ENCODE measurements at places on chromosomes 4 and X.
A peak's percentile ranks its signal among the peaks of the same experiment; 100 is the strongest.

- no peak for DNase-seq
These were observed 172.1 kb downstream of the PRKX start for GRCh38 chrX:3541336-3541735.

- DNase-seq = no peak
These were observed 50.8 kb downstream of the PPEF1 start for GRCh38 chrX:18757956-18758932.

DNA sequence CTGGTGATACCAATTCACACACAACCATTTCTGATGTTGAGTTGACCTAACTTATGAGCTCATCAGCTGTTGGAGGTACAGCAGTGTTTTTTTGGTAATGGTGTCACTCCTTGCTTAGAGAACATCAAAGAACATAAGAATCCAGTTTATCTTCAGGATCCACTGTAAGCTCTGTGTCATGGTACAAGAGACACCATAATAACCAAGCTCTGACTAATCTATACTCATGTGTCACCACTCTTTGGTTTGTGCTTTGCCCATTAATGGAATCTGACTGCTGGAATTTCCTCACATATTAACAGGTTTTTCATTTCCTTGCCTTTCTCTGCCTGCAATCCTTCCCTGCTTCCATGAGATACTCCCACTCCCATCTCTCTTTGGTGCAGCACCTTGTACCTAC is 735.1 kb upstream of the LCORL start:
- DNase-seq = no peak

- no peak for DNase-seq
These were observed 11.4 kb upstream of the NKRF start for GRCh38 chrX:119617517-119618164.

DNA sequence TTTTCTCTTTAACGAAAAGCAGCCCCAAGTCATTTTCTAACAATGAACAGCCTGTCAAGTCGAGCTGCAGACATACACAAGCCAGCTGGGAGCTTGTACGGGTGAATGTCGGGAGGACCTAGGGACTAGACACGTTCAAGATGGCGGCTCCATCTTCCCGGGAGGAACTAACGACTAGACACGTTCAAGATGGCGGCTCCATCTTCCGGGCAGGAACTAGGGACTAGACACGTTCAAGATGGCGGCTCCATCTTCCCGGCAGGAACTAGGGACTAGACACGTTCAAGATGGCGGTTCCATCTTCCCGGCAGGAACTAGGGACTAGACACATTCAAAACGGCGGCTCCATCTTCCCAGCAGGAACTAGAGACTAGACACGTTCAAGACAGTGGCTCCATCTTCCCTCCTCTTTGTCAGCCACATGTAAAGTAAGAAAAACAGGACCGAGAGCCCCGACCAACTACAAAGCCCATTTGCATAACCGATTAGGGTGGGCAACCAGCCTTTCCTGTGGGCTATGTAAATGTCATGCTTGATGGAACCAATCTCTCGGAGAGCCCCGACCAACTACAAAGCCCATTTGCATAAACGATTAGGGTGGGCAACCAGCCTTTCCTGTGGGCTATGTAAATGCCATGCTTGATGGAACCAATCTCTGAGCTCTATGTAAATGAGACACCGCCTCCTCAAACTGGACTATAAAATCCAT is 175.5 kb downstream of the DHRSX start:
- peak; percentile 31 for DNase-seq

- no peak for DNase-seq
These were observed 165.2 kb upstream of the SLC7A11 start for GRCh38 chr4:138407329-138407728.

DNA sequence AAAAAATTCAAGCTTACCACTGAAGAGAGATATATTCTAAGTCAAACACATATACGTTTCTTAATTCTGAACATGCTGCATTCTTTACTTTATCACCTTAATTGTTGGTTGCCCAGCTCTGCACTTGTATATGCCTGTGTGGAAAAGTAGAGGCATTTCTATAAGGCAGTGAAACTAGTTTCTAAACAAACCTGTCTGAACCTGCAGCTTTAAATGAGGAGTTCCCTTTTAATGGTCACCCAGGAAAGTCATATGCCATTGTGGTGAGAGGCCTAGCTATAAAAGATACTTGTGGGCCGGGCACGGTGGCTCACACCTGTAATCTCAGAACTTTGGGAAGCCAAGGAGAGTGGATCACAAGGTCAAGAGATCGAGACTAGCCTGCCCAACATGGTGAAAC is 147.4 kb upstream of the RXFP1 start:
- DNase-seq = no peak

DNA sequence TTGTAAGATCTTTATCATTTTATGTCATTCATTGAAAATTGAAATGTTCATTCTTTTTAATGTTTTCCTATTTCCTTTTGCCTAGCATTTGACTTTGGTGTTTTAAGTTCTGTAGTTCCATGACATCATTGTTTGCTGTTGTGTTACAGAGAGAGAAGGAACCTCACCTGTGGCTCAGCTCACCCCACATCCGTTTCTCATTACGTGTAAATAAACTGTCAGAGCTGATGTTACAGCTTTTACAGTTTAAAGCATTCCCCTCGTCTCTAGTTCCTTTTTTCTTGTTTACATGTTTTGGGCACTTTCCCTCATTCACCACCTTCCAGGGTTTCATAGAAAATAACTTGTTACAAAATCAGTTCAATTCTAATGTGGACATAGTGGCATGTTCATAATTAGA is 137.2 kb downstream of the FNIP2 start:
- no peak for DNase-seq

DNA sequence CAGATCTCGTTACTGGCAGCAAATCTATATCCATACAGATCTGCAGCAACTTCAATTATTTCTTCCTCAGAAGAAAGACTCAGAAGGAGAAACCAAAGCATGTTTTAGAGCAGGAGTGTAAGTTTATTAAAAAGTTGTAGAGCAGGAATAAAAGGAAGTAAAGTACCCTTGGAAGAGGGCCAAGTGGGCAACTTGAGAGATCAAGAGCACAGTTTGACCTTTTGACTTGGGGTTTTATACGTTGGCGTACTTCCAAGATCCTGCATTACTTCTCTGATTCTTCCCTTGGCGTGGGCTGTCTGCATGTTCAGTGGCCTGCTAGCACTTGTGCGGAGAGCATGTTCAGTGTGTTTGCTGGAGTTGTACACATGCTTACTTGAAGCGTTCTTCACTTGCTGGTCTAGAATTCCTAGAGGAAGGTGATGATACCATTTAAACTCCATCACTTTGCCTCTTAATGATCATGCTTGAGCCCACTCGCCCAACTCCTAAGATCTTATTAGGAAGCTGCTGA is 1114.7 kb upstream of the PABPC4L start:
- DNase-seq = no peak

GRCh38 chr4:41015016-41015675 is 199.2 kb downstream of the APBB2 start:
- no peak for DNase-seq

- no peak for DNase-seq
These were observed 49.6 kb downstream of the LHFPL1 start for GRCh38 chrX:112630187-112630586.

- peak; percentile 90 for DNase-seq
These were observed at the start of gene SRD5A3 for GRCh38 chr4:55345980-55346850. Gene SRD5A3, plus strand, starts transcription at chr4:55346242. Its CDS starts 95 bp downstream, at chr4:55346337.

DNA sequence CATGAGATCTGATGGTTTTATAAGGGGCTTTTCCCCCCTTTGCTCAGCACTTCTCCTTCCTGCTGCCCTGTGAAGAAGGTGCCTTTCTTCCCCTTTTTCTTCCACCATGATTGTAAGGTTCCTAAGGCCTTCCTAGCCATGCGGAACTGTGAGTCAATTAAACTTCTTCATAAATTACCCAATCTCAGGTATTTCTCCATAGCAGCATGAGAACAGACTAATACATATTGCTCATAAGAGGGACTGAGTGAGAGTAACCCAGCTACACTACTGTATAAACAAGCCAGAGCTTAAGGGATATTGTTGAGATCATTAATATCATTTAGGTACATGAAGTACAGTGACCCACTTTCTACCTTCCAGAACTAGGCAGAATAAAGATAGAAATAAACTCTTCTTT is 102.9 kb downstream of the TEX13A start:
- DNase-seq = no peak

DNA sequence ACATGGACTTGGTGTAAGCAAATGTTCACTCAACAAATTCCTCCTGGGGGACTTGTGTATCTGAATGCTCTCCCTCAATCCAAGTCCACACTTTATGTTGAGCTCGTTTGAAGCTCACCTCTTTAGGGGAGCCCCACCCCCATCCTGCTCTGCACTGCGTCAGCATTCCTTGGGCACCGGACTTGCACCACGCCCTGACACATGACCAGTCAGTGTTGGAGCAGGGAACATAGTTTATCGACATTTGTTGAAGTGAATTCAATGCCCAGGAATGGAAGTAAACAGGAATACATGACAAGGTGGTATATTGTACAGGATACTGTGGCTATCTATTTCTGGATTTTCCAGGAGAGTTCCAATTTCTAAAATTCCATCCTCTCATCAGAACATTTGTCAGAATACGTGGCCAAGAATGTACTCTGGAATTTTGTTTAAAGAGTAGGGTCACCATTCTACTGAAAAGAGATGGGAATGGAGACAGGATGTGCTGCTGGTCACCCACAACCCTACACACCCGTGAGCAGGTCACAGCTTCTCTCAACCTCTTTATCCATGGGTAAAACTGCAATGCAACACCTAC is 60.0 kb upstream of the LNX1 start:
- no peak for DNase-seq

DNA sequence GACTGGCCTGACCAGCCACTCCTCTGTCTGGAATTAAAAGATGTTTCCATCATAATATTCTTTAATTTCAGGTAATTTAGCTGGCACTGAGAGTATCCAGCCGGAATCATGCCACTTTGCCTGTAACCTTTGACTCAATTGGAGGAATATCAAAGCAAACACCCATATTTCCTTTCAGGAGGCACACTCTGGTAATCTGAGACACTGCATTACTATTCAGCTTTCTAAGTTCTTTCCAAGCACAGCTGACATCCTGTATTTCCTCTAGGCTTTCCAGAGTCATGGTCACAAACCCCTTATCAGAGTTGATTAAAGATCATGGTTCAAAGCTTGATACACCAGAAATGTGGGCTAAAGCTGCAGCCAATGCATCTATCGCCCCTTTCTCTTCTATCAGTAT is 29.3 kb downstream of the INTS12 start:
- DNase-seq = no peak

- no peak for DNase-seq
These were observed 342.5 kb upstream of the MAGEB2 start for GRCh38 chrX:29872831-29873230.
